ENCODE measurements at places on chromosomes 12 and 14.

DNA sequence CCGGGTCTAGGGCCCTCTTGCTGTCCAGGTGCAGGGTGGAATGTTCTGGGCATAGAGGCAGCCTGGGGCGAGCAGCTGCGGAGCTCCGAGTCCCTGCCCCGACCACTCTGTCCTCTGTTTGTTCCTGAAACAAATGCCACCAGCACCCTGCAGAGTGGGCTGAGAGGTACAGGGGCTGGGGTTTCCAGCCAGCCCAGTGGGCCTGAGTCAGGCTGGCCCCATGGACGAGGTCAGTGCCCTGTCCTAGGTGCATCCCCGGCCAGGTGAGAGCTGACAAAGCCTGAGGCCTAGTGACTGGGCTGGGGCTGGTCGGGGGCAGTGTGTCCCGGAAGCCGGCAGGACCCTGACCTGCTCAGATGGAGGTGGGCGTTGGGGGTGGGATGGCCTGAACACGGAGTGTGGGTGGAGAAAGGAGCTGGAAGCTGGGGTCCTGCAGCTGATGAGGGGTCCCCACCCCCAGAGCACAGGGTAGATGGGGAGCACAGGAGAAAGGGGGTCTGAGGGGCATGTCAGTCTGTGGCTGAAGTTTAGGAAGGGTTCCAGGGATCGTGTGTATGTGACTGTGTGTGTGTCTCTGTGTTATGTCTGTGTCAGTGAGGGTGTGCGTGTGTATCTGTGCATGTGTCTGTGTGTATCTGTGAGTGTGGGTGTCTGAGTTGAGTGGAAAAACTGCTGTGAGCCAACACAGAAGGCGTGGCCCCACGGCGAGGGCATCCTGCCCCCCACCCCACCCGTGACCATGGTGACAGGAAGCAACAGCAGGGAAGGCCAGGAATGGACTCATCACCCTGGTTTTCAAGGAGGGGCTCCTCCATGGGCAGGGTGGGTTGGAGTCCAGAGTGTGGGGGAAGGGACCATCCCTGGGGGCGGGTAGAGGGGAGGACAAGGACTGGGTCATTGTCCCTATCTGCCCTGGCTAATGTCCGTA lies 2.4 kb upstream of the CRIP1 start:
- DNase-seq, result no peak

DNA sequence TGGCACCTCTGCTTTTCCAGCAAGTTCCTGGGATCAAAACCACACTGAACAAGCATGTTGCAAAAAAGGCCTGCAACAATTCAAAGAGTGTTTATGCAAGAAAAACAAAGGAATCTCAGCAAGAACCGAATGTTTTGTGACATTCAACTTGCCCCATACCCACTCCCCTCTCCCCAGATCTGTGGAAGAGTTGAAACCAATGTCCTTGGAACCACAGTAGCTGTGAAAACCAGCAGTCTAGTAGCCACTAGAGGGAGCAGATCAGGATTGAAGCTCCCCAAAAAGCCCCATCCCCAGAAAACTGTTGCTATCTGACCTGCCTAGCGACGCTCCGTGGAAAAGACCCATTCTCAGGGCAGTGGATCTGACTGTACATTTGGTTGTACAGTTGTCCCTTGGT lies 27.1 kb downstream of the PRKAB1 start:
- DNase-seq, result no peak

GRCh38 chr12:20089077-20089476 lies 279.3 kb upstream of the PDE3A start:
- DNase-seq, result no peak

DNA sequence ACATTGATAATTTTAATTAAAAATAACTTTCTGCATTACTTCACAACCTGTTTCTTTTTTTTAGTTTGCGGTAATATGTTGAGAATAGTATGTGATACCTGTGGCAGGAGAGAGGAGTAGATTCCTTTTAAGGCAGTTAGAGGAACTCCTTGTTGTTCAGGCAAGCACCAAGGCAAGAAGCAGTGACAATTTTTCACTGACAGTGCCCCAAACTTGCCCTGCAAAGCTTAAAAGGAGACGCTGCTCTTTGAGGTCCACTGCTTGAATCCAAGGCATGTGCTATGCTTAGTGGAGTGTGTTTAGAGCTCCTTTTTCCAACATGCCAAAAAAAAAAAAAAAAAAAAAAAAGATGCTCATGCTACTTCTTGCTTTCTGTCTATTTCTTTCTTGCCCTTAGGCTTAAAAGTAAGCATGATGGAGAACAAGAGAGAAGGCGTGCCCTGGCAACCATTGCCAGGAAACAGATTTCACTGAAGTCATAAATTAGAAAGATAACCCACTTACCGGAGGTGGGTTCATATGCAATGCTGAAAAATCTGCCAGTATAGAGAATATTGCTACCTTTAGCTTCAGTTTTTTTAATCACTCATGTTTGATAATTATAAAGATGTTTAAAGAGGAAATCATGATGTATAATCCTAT lies 58.3 kb upstream of the DYRK2 start:
- no peak for DNase-seq

GRCh38 chr12:131608740-131609690 lies 101.9 kb upstream of the SFSWAP start:
- no peak for DNase-seq

DNA sequence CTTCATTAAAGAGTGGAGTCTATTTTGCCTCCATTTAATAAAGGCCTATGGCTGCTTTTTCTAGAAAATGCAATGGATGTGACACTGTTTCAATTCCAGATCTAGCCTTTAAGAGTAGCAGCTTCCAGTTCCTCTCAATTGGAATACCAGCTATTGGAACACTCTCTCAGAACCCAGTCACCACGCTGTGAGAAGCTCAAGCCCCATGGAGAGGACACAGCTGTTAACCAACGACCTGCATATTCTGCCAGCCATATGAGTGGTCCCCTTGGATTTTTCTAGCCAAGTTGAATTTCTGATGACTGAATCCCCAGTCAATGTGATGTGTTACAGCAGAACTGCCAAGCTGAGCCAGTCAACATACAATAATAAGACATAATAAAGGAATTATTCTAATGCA lies 131.8 kb downstream of the TMTC3 start:
- DNase-seq, result no peak

DNA sequence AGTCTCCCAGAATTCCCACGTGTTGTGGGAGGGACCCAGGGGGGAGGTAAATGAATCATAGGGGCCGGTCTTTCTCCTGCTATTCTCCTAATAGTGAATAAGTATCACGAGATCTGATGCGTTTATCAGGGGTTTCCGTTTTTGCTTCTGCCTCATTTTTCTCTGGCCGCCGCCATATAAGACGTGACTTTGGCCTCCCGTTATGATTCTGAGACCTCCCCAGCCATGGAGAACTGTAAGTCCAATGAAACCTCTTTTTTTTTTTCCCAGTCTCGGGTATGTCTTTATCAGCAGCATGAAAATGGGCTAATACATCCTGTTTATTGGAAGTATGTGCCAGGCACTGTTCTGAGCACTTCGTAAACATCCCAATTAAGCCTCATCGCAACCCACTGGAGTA lies 788 bp downstream of the KRT72 start:
- DNase-seq, result no peak

DNA sequence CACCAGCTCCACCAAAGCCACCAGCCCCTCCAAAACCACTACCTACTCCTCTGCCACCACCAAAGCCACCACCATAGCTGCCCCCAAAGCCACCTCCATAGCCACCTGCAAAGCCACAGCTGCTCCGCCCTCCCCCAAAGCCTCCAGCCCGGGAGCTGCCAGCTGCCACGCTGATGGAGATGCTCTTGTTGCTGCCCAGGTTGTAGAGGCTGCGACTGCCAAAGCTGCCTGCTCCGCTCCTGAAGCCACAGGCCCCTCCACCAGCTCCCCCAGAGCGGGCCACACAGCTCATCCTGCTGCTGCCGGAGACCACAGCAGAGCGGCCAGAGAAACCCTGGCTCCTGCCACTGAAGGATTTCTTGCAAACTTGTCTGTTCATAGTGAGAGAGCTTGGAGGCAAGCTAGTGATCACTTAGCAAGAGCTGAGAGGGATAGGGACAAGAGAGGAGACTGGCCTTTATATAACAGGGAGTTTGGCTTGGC lies at the start of gene KRT76:
Gene KRT76 (minus strand): TSS at position 433 of the 483 bp plus-strand sequence. CDS start 54 bp downstream, at position 379.
- no peak for DNase-seq

- DNase-seq, result no peak
Measured at GRCh38 chr12:28578833-28579252, 388.6 kb downstream of the CCDC91 start.

- no peak for DNase-seq
Measured at GRCh38 chr12:52660934-52661499, 9.0 kb upstream of the KRT2 start.

DNA sequence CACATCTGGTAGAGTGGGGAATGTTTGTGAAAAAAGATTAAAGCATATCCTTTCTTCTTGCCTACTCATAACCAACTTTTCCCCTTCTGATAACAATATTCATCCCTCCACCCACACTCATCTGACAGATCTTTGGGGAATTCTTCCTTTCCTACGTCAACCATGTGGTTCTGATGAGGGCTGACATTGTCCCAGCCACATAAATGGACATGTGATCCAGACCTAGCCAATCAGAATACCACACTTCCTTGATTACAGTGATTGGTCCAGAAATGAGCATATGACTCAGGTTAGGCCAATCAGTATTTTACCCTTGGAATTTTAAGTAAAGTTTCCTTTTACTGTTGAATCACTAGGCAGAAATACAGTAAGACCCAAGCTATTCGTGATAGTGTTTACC lies 58.9 kb downstream of the GPR65 start:
- no peak for DNase-seq

DNA sequence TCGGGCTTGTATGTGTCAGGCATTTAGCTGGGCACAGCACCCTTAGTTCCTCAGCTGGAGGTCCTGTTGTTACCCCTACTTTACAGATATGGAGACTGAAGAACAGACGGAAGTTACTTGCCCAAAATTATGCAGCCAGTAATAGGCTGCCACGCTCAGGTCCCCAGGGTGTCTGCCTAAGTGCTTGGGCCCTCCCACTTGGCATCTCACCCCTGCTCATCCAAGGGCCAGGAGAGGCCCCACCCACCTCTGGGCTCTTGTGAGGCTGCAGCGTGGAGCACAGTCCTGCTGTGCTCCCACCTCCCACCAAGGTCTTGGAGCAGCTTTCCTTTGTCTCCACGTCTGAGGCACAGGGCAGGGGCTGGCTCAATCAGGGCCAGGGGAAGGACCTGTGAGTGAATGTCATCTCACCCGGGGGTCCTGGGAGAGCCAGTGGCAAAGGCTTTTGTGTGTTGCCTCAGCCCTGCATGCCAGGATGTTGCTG lies 64.6 kb downstream of the BEGAIN start:
- DNase-seq, result no peak

- DNase-seq, result no peak
Measured at GRCh38 chr12:63294327-63294632, 143.3 kb upstream of the AVPR1A start.

DNA sequence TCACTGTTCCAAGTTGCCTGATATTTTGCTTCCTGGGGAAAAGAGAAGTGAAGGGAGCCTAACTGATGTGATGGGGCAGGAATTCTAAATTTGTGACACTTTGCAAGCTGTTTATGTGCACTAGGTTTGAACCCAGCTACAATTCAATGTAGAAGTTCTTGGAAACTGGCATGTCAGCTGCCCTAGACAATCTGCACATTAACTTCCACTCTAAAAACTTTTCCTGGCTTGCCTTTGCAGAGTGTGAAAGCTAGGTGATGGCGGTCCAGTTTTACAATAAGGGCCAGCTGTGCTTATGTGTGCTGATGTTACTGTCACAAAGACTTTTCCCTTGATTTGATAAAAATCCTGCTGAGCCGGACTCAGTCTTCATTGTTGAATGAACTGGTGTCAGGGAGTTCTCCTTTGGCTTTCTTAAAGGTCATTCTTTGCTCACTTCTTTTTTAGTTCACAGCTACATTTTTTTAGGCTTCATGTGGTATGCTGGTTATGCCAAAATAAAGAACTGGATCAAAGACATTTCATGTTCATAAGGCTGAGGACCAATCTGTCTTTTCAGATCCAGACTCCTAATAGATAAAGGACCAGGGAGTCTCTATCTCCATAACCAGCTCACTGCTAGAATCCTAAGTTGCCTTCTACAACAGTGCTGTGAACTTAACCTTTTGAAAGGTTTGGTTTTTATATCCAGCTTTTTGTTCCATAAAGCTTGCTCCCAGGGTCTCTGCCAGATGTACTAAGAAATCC lies 133.5 kb downstream of the TGFB3 start:
- DNase-seq, result no peak

GRCh38 chr12:64139021-64139420 lies 83.1 kb downstream of the KICS2 start:
- no peak for DNase-seq

DNA sequence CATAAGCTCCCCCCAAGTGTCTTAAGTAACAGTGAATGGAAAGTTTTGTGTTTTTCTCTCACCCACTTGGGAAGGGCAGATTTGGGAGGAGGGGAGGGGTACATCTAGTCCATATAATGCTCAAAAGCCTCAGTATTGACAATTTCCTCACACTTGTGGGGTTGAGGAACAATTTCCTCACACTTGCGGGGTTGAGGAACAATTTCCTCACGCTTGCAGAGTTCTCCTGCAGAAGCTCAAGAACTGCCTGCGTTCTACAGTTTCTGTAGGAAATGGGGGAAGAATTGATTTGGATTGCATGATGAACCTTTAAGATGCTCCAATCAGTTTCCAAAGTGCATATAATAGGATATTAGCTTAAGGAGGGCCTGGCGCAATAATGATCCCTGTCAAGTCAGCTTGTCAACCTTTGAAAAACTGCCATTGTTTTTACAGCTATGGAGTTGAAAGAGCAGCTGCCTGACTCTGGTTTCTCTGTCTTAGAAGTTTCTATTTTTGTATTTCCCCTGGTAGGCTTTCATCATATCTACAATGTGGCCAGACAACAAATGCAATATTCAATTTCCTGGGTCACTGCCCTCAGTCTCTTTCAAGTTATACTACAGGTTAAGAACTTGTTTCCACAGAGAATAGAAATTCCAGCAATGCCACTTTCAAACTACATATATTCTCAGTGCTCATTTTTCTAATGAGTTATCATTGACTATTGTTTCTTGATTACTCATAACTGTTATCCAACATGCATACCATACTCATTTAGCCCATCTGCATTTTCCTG lies 66.5 kb downstream of the PLEKHG7 start:
- no peak for DNase-seq

DNA sequence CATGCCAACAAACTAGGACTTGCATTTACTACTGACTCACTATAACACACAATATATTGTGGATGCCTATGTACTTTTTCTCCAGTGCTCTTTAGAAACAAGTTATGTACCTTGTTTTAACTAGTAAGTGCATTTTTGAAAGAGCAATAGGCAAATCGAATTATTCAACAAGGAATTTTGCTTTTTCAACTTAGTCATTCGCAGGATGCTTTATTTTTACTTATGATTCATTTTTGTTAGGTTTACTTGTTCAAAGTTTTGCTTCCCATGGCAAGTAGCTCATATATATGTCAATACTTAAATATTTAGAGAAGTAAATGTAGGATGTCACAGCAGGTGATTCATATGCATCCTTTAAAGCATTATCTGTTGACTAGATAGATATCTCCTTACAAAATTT lies 149.8 kb downstream of the PELI2 start:
- no peak for DNase-seq

- no peak for DNase-seq
Measured at GRCh38 chr12:15698377-15698871, 90.8 kb downstream of the EPS8 start.
